ENCODE measurements at places on chromosomes 3 and 15. TPM values are rescaled to one million over a fixed set of nuclear protein-coding genes. Genes with fewer than 3 reads are reported as not detected.

The SMAD6 gene
- total RNA-seq = 37.2 TPM

The CASR gene
- total RNA-seq = not detected

The CACNA2D2 gene
- 0.16 TPM for total RNA-seq

The THAP10 gene
- total RNA-seq = 1.5 TPM

The ASB14 gene
- total RNA-seq = 0.17 TPM

The NIPA2 gene
- 32.7 TPM for total RNA-seq

The TMEM207 gene
- not detected for total RNA-seq

The OIP5 gene
- total RNA-seq = 1.3 TPM

The TNIK gene
- 15.1 TPM for total RNA-seq

The PLAAT1 gene
- total RNA-seq = not detected

Data from bronchial smooth muscle cell (primary cell).